Gastrocnemius medialis (tissue), 4 donors: ENCODE measurements at places on chromosomes 3 and 15. TPM values are rescaled to one million over a fixed set of nuclear protein-coding genes. Genes with fewer than 3 reads are reported as not detected.

GRCh38 chr3:21792176-21792575 lies 41.2 kb upstream of the ZNF385D start:
- H3K36me3 ChIP-seq, result no peaks in the 10 kb centered on the region
- no peak overlapping the region for H3K27ac ChIP-seq
- H3K4me1 ChIP-seq, result peaks cover 41% of the 10 kb centered on the region
- DNase-seq, result no peak
- no peaks in the 10 kb centered on the region for H3K27me3 ChIP-seq

DNA sequence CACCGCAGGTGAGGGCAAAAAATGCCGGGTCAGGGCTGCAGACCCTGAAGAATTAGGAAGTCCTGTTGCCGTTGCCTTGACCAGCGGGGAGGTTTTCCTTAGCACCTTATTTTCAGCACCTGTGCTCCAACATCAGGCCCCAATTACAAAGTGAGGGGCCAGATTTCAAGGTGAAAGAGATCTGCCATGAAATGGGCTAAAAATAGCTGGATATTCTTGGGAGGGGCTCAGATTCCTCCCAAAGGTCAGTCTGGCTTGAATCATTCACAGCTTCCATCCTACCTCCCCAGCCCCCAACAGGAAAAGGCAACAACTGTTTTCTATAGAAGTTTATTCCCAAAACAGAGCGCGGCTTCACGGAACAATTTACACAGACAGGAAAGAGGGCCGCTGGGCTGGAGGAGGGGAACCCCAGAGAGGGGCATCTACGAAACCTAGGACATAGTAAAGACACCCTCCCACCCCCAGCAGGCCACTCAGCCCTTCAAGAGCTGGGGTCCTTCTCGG lies 941 bp upstream of the SLC26A6 start:
- DNase-seq, result no peak
- no peaks in the 10 kb centered on the region for H3K36me3 ChIP-seq
- H3K27ac ChIP-seq, result peak overlapping the region; percentile 90
- H3K4me1 ChIP-seq, result peaks cover 16% of the 10 kb centered on the region

GRCh38 chr3:126557761-126558160 lies 971 bp downstream of the C3orf22 start:
- H3K4me3 ChIP-seq, result no peak overlapping the region
- H3K27ac ChIP-seq, result no peak overlapping the region
- H3K27me3 ChIP-seq, result no peaks in the 10 kb centered on the region
- no peaks in the 10 kb centered on the region for H3K36me3 ChIP-seq
- H3K4me1 ChIP-seq, result no peaks in the 10 kb centered on the region

- peak overlapping the region; percentile 16 for H3K27ac ChIP-seq
- peaks cover 6% of the 10 kb centered on the region for H3K27me3 ChIP-seq
Measured at GRCh38 chr3:57152151-57153143, 12.7 kb downstream of the IL17RD start.

DNA sequence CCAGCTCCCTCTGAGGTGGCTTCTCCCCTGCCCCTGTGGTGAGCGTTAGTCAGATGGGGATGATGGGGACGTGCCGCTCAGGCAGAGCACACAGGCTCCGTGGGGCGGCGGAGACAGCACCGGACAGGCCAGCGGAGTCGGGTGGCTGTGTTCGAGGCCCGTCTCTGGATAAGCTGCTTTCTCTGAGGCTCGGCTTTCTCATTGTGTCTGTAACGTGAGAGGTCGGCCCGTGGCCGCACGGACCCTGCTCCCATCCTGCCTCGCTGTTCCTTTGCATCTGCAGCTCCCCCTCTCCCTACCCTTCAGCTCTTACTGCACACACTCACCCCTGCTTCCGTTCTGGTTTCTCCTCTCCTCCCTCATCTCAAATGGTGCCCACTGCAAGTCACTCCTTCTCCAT lies 62.5 kb downstream of the FAM43A start:
- peaks cover 7% of the 10 kb centered on the region for H3K4me1 ChIP-seq
- DNase-seq, result no peak
- H3K36me3 ChIP-seq, result no peaks in the 10 kb centered on the region
- no peak overlapping the region for H3K4me3 ChIP-seq
- no peaks in the 10 kb centered on the region for H3K27me3 ChIP-seq

DNA sequence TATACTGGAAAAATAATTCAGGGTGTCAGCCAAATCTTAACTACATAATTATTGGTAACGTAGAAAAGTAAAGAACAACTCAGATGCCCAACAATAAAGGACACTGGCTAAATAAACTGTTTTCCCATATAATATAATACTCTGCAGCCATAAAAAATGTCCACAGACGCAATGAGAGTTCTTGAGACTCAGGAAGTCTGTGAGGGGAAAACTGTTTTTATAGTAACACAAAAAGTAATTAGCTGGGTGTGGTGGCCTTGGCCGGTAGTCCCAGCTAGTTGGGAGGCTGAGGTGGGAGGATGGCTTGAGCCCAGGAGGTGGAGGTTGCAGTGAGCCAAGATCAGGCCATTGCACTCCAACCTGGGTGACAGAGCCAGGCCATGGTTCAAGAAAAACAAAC lies 5.5 kb upstream of the UBR1 start:
- H3K27ac ChIP-seq, result no peak overlapping the region
- peaks cover 4% of the 10 kb centered on the region for H3K4me1 ChIP-seq
- no peaks in the 10 kb centered on the region for H3K27me3 ChIP-seq
- H3K4me3 ChIP-seq, result no peak overlapping the region

- H3K4me1 ChIP-seq, result peaks cover 39% of the 10 kb centered on the region
- H3K27ac ChIP-seq, result peak overlapping the region; percentile 72
- H3K36me3 ChIP-seq, result no peaks in the 10 kb centered on the region
- H3K4me3 ChIP-seq, result no peak overlapping the region
Measured at GRCh38 chr15:68340726-68341671, 63.5 kb downstream of the FEM1B start.

- H3K36me3 ChIP-seq, result no peaks in the 10 kb centered on the region
- DNase-seq, result no peak
- no peak overlapping the region for H3K4me3 ChIP-seq
- H3K27me3 ChIP-seq, result no peaks in the 10 kb centered on the region
Measured at GRCh38 chr3:32283304-32283703, 44.8 kb downstream of the CMTM8 start.

GRCh38 chr3:14363379-14363778 lies 39.0 kb upstream of the SLC6A6 start:
- H3K27ac ChIP-seq, result no peak overlapping the region
- no peak for DNase-seq
- no peak overlapping the region for H3K4me3 ChIP-seq

GRCh38 chr15:52150043-52150825 lies 37.7 kb upstream of the BCL2L10 start:
- H3K36me3 ChIP-seq, result no peaks in the 10 kb centered on the region
- H3K4me1 ChIP-seq, result no peaks in the 10 kb centered on the region
- DNase-seq, result no peak
- no peaks in the 10 kb centered on the region for H3K27me3 ChIP-seq
- no peak overlapping the region for H3K4me3 ChIP-seq
- H3K27ac ChIP-seq, result no peak overlapping the region

GRCh38 chr3:28290863-28291300 lies 49.5 kb downstream of the CMC1 start:
- no peaks in the 10 kb centered on the region for H3K4me1 ChIP-seq
- H3K36me3 ChIP-seq, result no peaks in the 10 kb centered on the region
- DNase-seq, result no peak

GRCh38 chr3:151145713-151146070 lies 57.3 kb downstream of the GPR171 start:
- no peak for DNase-seq
- no peak overlapping the region for H3K27ac ChIP-seq
- H3K4me3 ChIP-seq, result no peak overlapping the region
- H3K27me3 ChIP-seq, result no peaks in the 10 kb centered on the region
- no peaks in the 10 kb centered on the region for H3K36me3 ChIP-seq
- peaks cover 7% of the 10 kb centered on the region for H3K4me1 ChIP-seq

The RAB6B gene
- 0.69 TPM for total RNA-seq

The RBMS3 gene
- 16.1 TPM for total RNA-seq

The CCR9 gene
- not detected for total RNA-seq

The STRIT1 gene
- 507 TPM for total RNA-seq

The STRA6 gene
- total RNA-seq, result not detected
